DMS79 (cell line): ENCODE measurements at places on chromosomes 1 and 21.

GRCh38 chr1:20187813-20188454 is 1.6 kb upstream of the PLA2G2C start:
- no peak for DNase-seq

GRCh38 chr1:109928591-109929111 is 18.0 kb downstream of the CSF1 start:
- no peak for DNase-seq

DNA sequence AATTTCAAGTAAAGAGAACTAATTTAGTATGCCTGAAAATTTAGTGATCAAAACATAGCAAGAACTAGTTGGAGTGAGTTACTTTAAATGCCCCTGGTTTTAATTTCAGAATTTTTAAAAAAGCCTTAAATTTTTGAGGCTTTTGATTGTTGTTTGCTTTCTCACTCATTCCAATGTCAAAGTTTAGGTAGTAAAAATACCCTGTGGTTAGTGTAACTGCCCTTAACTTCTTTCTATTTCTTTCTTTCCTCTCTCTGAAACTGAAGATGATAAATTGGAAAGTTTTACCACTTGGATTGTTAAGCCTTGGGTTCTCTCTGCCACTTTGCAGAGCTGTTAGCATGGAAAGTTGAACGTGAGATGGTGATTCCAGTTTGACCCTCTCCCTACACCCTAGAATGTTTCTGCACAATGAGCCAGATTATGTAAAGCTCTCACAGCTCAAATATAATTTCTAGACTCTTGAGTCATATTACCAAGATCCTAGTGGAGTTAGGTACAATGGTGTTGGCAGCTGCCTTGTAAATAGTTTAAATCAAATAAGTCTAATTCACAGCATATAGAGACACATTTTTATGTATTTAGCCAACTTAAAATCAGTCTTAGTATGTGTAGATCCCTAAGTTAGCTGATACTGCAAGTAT is 192.4 kb upstream of the SGIP1 start:
- DNase-seq: no peak

DNA sequence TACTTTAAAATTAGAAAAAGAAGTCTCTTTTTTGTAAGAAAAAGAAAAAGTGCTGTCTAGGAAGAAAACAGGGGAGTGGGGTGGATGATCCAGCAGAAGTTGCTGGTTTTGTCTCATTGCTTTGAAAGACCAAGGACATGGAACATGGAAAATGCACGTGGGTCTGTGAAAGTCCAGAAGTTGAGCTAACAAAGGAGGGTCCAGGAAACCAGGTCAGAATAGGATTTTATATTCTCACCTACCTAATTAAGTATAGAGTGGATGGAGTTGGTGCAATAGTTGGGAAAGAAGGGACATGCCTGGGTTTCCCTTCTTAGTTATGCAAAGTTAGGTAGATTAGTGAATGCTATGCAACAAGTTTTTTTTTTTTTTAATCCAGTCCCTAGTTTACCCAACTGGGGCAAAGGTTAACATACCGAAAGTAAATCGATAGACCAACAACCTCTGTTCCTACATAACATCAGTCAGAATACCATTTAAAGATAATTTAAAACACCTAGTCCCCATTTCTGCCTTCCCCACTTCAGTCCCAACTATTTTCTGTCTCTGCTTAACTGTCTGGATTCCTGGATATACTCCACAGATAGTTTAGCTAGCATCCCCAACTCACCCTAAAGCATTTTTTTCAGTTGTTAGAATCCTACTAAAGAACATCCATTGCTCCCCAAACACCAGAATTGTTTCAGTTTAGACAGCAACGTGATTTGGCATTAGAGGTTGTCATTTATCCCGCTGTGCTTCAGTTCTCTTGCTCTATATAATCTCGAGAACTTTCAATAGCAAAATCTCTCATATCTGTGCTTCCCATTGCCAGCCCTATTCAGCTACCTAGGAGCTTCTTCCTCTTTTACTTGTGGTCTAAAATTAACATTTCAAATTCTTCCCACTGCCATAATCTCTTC is 105.7 kb upstream of the PLPPR5 start:
- DNase-seq: no peak

- no peak for DNase-seq
Measured at GRCh38 chr1:168297019-168297730, 16.5 kb downstream of the TBX19 start.

DNA sequence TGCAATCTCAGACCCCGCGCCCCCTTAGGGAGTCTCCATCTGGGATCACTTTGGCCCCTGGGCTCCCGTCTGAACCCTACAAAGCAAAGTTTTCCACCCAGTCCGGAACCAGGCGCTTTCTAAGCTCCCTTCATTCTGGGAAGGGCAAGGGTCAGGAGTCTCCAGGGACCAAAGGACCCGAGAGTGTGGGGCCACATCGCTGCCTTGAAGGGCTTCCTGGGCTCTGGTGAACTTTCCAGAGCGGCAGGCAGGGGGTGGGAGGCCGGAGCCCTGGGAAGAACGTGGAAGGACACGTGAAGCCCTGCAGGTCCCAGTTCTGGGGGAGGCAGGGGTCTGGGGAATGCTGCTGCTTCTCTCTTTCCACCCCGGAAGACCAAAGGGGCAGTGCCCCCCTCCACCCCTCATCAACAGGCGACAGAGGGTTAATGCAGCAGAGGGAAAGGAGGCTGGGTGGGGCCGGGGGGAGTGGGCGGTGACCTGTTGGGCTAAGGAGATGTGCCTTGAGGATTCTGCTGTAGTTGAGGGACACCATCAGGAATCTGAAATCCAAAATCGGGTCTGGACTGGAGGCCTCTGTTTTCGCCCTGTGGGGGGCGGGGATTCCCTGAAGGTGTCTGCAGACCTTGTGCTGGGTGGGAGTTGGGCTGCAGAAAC is 734 bp downstream of the CDK18 start:
- DNase-seq: no peak

- DNase-seq: no peak
Measured at GRCh38 chr1:115828101-115829022, 12.6 kb downstream of the NHLH2 start.

DNA sequence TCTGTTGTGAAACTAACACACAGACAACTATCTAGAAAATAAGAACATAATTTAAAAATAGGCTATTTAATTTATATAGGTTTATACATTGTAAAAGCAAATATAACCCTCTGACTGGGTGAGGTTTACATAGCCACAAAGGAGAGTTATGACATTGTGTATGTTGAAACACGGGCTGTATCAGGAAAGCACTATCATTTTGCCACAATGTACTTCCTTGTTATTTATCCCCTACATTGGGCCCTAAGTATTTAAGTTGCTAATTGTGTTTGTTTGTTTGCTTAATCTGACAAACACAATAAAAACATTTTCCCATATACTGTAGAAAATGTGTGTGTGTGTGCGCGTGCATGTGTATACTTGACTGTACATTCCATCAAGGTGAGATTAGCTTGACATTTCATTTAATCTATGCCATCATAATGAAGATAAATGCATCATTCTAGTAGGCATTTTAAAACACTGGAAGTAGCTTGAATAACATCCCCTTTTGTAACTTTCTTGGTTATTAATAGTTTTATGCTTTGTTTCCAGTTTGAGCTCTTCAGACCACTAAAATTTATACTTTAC is 72.1 kb downstream of the RGS13 start:
- DNase-seq: no peak

DNA sequence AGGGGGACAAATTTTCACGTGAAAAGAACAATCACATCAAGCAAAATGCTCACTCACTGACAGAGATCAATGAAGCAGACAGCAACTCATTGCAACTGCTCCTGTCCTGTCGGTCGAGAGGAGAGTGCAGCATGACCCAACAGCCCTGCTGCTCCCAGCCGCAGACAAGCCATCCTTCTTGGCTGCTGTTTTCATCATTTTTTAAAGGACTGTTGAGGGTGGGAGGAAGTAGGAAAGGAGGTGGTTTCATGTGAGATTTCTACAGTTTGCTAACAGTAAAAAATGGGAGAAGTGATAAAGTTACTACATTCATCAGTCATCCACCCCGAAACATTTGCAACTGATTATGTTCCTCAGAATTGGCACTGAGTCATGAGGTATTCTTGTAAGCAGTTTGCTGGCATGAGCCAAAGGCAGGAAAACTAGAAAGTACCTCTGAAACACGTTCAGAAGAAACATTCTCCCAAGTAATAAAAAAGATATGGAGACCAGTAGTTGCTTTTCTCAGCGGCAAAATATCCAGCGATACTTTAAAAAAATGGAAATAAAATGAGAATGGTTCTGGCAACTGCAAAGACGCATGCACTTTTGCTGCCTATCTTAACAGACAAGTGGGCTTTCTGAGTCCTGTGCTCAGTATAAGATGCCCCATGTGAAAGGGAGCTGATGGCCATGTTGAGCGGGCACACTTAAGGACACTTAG is 72.0 kb upstream of the CLDN14 start:
- DNase-seq: no peak

GRCh38 chr1:19341201-19342061 is 29.3 kb downstream of the SLC66A1 start:
- no peak for DNase-seq

DNA sequence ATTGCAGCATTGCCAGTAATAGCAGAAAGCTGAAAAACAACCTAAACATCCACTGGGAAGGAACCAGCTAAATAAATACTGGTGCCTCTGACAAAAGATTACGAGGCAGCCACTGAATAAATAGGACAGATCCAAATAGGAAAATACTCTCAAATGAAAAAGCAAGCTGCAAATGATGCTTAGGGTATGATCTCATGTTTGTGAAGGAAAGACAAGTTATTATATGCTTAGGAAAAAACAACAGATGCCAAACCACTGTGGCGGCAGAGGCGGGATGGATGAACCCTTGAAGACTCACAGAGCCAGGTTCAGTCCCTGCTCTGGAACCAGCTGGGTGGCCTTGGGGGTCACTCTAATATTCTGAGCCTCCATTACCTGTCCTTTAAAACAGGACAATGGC is 41.6 kb downstream of the MATN1 start:
- DNase-seq: no peak

DNA sequence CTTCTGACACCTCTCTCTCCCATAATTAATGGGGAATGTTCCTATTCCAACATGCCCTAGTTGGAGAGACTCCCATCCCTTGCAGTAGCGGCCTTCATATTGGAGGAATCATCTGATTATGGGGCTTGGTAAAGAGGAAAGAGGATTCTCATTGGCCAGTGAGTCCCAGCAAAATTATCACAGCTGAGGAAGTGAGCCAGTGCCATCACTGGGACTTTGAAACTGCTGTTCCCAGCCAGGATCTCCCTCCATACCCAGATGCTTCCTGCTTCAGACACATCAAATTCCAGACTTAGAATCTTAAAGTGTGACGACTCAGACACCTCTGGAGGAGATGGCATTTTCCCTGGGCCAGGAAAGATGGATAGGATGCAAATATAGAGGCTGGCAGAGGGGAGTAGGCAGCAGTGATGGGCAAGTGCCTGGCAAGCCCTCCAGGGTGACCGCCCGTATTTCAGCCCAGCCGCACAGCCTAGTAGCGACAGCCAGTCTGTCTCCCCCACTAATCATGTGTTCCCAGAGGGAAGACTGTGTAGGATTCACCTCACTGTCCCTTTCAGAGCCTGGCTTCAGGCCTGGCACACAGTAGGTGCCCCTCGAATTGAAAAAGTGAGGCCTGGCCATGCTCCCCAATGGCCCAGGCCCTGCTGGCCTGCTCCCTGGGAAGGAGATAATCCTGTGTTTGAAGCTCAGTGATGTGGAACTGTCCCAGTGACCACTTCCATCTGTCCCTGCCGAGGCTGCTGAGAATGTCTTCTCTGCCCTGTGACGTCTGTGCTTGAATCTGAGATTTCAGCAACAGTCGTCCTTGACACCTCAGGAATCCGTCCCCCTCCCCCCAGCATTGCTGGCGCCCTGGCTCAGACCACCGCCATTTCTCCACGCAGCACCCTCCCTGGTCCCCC is 41.2 kb upstream of the MAGOH start:
- no peak for DNase-seq

GRCh38 chr1:225865514-225865913 is 16.7 kb downstream of the TMEM63A start:
- DNase-seq: no peak

DNA sequence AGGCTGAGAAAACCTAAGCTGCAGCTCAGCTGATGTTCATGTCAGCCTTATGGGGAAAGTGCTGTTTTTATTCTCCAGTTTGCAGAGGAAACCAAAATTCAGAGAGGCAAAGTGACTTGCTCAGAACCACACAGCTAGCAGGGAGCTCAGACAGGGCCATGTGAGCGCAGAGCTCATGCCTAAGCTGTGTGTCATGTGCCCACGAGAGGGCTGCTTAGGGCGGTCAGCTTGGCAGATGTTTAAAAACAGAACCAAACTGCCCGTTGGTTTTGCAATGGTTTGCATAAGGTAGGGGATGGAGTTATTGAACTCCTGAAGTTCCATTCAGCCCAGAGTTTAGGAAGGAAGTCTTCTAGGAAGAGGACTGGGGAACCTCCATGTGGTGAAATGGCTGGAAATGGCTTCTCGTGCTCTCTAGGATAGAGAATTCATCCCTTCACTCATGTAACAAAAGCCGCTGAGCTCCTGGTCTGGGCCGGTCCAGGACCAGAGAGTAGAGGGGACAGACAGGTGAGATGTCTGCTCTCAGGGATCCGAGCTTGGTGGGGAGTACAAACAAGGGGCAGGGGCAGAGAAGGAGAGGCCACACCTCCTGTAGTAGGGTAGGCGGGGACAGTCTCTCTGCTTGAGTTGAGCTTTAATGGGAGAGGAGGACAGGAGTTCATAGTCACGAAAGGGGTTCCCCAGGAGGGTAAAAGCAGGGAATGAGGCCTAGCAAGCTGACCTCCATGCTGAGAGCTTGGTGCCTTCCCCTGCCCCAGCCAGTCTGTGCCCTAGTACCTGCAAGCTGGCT is 46.9 kb downstream of the ARHGEF10L start:
- DNase-seq: no peak

- no peak for DNase-seq
Measured at GRCh38 chr1:208159555-208160258, 84.5 kb downstream of the PLXNA2 start.

DNA sequence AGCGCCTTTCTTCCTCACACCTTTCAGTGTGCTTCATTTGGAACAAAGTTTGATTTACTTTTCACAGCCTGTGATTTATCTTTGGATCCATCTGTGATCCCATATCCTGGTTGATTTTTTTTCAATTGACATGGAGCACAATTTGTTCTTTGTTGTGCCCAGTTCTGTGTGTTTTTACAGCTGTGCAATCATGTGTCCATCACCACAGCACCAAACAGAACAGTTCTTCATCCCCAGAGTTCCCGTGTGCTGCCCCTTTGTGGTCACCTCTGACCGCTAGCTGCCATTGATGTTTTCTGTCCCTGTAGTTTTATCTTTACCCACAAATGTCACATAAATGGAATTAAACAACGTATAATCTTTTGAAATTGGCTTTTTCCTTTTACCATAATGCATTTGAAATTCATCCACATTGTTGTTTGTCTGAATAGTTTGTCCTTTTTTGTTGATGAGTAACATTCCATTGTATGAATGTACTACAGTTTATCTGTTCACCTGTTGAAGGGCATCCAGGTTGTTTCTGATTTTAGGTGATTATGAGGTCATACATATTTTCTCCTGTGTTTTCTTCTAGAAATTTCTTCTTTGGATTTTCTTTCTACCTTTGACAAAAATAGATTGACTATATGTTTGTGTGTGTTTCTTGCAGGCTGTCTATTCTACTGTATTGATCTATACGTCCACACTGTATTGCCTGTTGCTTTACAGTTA is 17.4 kb downstream of the MIGA1 start:
- DNase-seq: no peak

GRCh38 chr1:154502066-154502743 is at the start of the genes SHE and TDRD10:
SHE (minus strand) TSS chr1:154502412; CDS start chr1:154502026, 386 bp downstream.
TDRD10 (plus strand) TSS chr1:154502219; CDS start chr1:154506904, 4,685 bp downstream.
- DNase-seq: no peak
